ENCODE measurements at places on chromosomes 2 and 18. TPM values are rescaled to one million over a fixed set of nuclear protein-coding genes. Genes with fewer than 3 reads are reported as not detected.

The GALR1 gene
- not detected for total RNA-seq

The LRRC30 gene
- total RNA-seq = not detected

The CAPN13 gene
- not detected for total RNA-seq

The SERPINB3 gene
- not detected for total RNA-seq

The GPR75 gene
- total RNA-seq = 0.71 TPM

The VIL1 gene
- total RNA-seq = not detected

The LRRTM4 gene
- not detected for total RNA-seq

The LIPG gene
- total RNA-seq = 12.4 TPM

The PDCL3 gene
- 10.2 TPM for total RNA-seq

The ATP6V1B1 gene
- 0.71 TPM for total RNA-seq

The GKN2 gene
- not detected for total RNA-seq

The IHH gene
- not detected for total RNA-seq

The CDCA7 gene
- 0.43 TPM for total RNA-seq

The SP140 gene
- total RNA-seq = under 0.01 TPM

The LOXL3 gene
- total RNA-seq = 57.5 TPM

The FBXO11 gene
- total RNA-seq = 44.8 TPM

The ACOXL gene
- total RNA-seq = not detected

The CYP27A1 gene
- 17.1 TPM for total RNA-seq

The BMP10 gene
- total RNA-seq = not detected

The TSGA10 gene
- total RNA-seq = 3.4 TPM

The ERBB4 gene
- total RNA-seq = not detected

The DRC1 gene
- total RNA-seq = not detected

The SERPINB4 gene
- total RNA-seq = 0.14 TPM

The LINC00305 gene
- not detected for total RNA-seq

The PPP4R1 gene
- 77.3 TPM for total RNA-seq

The TCF23 gene
- total RNA-seq = not detected

The SFXN5 gene
- 10.2 TPM for total RNA-seq

The PROM2 gene
- total RNA-seq = 0.28 TPM

The TMEM198 gene
- total RNA-seq = 1.3 TPM

The CTIF gene
- 43.4 TPM for total RNA-seq

The SLC5A7 gene
- total RNA-seq = not detected

The POTEC gene
- under 0.01 TPM for total RNA-seq

The SLC30A3 gene
- under 0.01 TPM for total RNA-seq

Measured in smooth muscle cell of bladder (primary cell).